Activated CD4-positive, CD25-positive, alpha-beta regulatory T cell (primary cell): ENCODE measurements at places on chromosomes 1 and 21.

GRCh38 chr1:28161751-28162150, 14.7 kb downstream of the PTAFR start:
- DNase-seq = no peak

- no peak for DNase-seq
These were observed 44.1 kb upstream of the ATP2B4 start for GRCh38 chr1:203582568-203582967.

GRCh38 chr1:99264201-99265021, at the start of gene PLPPR4:
PLPPR4 (plus strand) TSS chr1:99264492; CDS start chr1:99264594, 102 bp downstream.
- DNase-seq = no peak

GRCh38 chr1:53439337-53440207, 19.6 kb upstream of the DMRTB1 start:
- no peak for DNase-seq

DNA sequence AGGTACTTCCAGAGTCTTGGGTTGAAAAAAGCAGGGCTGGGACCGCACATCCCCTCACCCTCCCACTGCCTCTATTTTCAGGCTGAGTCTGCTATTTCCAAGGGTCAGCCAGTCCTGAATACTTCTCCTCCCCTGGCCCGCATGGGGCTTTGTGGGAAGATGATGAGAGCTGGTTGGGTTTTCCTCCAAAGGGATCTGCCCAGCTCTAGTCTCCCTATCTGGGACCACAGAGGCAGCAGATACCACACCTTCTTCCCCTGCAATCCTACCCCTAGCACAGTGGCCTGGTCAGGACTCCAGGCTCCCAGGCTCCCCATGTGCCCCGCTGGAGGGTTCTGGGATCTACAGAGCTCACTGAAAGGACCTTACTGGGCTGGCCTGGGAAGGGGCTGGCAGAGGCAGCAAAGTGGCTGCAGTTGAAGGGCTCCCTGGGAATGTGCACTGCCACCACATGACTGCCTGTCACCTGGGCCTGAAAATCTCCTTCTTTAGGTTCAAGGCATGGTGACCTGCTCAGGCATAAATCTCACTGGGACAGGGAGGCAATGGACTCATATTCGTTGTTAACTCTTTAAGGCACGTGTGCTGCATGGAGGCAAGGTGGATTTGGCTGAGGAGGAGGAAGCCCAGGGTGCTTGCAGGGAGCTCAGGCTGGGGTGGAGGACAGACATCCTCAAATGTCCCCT, 13.1 kb downstream of the CACNA1S start:
- DNase-seq = no peak

DNA sequence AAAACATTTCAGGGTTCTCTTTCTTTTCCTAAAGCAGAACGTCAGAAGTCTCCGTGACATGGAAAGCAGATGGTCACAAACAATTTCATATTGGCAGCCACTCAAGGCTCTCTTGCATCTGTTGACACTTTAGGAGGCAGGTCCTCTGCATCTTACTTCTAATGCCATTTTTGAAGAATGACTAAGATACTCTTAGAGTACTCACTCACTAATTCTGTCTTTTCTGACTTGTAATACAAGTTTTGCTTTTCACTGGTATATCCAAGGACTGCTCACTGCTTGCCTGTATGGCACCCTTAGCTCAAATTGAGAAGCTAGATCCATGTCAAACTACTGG, 68.3 kb downstream of the PRRX1 start:
- DNase-seq = no peak

- DNase-seq = no peak
These were observed 1317.0 kb downstream of the MRPL39 start for GRCh38 chr21:24290151-24290833.

DNA sequence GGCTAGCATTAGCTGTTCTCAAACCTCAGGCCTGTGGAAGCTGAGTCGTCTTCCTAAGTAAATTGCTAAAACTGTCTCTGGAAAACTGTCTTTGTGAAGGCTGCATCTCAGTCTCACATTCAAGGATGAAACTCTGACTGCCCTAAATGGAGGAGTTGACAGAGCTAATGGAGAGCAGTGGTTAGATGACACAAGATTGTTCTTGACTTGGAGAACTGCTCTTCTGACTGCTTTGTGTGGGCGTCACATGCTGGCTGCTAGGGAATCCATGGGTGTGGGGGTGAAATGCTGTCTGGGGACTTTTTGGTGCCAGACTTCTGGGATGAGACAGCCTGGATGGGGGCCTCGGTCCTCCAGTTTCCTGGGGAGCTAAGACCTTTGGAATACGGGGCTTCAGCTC, 24.5 kb upstream of the TSPAN2 start:
- DNase-seq = no peak

GRCh38 chr1:8903908-8904650, 25.6 kb upstream of the ENO1 start:
- DNase-seq = no peak

DNA sequence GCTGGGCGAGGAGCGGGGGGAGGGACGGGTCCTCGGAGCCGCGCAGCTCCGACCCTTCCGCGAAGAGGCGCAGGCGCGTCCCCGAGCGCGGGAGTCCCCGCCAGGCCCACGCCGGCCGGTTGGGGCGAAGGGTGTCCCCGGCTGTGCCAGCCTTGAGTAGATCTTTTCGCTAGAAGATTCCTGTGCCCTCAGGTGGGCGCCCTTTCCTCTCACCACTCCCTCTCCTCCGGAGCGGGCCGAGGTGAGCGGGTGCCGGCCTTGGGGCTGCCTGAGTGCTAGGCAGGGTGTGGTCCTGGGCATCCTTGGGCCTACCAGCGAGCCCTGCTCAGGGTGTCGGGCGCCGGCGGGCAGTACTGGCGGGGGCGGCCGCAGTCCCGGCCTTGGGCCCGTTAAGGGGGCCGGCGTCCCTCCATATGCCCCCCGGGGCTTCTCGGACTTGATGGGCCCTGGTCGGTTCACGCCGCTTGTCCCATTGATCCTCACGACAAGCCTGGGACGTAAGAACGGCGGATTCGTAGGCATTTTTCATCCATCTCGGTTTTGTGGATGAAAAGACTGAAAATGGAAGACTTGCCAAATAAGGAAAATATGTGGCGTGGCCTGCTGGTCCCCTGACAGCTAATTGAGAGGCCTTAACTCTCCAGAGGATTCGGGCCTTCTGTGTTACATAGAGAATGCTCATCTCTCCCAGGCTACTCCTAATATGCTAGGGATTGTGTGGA, 712 bp downstream of the DEGS1 start:
- DNase-seq = peak; percentile 42

DNA sequence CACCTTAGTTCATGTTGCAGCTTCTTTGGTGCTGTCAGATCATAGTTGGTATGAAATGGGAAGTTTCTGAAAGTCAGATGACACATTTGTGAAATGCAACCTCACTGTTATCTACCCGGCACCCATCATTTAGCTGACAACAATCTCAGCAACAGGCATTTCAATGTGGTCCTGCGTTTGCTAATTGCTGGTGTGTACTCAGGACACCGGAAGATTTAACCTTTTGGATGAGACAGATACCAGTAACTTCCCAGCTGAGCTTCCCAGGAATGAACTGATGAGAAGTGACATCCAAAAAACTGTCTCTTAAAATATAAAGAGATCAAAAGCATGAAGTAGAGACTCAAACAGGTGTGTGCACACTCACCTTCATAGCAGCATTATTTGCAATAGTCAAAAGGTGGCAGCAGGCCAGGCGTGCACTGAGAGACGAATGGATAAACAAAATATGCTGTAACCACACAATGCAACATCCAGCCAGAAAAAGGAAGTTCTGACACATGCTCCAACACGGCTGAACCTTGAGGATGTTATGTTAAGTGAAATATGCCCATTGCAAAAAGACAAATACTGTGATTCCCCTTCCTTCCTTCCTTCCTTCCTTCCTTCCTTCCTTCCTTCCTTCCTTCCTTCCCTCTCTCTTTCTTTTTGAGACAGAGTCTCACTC, 7.9 kb upstream of the CLDN14 start:
- no peak for DNase-seq

DNA sequence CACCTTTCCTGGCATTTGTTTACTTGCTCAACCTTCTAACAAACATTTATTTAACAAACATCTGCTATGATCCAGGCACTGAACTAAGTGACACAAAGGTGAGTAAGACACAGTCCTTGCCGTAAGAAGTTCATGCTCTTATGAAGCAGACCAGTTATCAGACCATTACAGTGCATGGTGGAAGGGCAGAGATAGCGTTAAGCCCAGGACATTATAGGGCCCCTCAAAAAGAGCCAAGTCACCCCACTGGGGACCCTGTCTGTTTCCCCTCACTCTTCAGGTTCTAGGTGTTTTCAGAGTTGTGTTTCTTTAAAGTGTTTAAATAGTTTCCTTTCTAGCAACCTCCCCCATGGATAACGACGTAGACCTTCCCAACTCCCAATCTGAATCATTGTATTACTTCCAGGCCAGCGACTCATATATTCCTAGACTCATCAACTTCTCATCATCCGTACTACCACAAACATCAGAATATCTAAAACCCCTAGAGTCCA, 39.3 kb downstream of the TCP10L start:
- no peak for DNase-seq

- DNase-seq = peak; percentile 35
These were observed 4.7 kb downstream of the MR1 start for GRCh38 chr1:181038399-181038873.

DNA sequence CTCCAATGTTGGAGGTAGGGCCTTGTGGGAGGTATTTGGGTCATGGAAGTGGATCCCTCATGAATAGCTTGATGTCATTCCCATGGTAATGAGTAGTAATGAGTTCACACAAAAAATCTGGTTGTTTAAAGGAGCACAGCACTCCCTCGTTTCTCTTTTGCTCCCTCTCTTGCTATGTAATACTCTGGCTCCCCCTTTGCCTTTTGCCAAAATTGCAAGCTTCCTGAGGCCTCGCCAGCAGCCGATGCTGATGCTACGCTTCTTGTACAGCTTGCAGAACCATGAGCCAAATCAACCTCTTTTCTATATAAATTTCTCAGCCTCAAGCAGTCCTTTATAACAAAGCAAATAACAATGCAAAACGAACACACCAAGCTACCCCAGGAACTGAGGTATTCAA, 80.9 kb downstream of the LHX9 start:
- no peak for DNase-seq

GRCh38 chr1:81672766-81673165, 128.0 kb upstream of the ADGRL2 start:
- no peak for DNase-seq

DNA sequence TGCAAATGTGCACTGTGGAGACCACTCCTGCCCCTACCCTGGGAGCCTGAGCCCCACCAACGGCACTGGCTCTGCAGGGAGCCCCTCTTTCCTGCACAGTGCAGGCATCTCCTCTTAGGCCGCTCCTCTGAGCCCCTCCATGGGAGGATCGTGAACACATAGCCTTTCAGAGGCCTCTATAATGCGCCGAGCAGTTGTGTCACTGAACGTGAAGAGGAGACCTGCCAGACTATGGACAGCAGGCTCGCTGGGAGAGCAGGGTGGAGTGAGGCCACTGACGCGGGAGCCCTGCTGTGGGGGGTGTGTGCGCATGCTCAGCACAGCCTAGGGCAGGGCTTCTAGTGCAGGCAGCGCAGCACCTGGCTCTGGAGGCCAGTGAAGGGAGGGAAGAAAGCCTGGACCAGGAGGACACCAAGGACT, 151.3 kb upstream of the COL6A1 start:
- DNase-seq = no peak

DNA sequence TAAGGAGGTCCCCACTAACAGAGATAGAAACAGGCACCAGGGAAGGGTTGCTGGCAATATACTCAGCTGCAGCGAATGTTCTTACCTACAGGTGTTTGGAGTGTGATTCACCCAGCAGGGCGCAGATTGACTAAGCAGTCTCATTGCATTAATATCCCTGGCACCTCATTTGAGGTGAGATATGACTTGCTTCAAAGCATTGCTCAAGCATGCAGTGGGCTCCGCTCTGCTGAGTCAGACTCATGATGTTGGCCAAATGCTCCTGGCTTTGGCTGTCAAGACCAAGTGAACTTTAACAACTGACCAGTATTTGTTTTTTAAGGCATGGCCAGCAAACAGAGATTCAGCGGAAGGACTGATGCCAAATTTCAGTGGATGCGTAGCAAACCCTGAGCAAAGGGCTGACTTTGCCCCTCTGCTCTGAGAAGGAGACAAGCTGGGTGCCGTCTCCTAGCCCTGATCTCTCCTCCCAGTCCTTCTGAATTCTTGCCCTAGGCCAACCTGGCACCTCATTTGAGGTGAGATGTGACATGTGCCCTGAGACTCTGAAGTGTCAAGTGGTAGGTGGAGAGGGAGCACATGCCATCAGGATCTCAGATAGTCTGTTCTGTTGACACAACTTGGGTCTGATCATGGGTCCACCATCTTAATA, 187.1 kb upstream of the COA6 start:
- no peak for DNase-seq

- DNase-seq = no peak
These were observed 10.6 kb upstream of the IKBKE start for GRCh38 chr1:206459703-206460102.

GRCh38 chr1:183272390-183272848, 86.4 kb downstream of the LAMC2 start:
- DNase-seq = no peak

- no peak for DNase-seq
These were observed 5.4 kb downstream of the MEX3A start for GRCh38 chr1:156076609-156077429.

- DNase-seq = no peak
These were observed 75.8 kb upstream of the MCOLN3 start for GRCh38 chr1:85124091-85124490.

- no peak for DNase-seq
These were observed 20.5 kb upstream of the BCL10 start for GRCh38 chr1:85296980-85297379.

DNA sequence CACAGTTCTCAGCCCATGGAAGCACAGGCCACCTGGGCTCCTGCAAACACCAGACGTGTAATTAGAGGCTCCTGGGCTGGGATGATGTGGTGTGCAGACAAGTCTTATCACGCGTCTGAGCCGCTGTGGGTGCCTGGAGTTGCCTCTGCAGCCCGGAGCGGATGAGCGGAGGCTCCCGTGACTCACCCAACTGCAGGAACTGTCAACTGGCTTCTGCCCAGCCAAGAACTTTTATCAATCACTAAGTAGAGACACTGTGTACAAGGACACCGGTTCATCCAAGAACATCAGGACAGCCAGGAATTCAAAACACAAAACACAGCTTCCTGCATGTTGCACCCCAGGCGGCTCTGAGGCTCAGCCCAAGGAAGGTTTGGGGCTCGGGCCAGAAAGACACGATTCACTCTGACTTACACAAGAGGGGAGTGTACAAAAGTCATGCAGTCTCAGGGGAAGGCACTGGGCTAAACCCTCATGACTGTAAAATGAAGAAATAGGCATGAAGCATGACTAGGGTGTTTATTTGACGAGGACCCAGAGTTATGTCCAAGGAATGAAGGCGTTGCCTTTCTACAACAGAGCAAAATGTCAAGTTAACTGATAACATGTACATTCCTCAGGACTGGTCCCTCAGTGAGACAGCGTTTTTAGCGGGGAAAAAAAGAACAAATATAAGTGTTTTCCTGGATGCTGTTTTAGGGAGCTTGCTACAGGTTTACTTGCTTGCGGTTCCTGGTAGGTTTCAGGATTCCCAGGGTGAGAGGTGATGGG, 21.1 kb downstream of the ERRFI1 start:
- DNase-seq = no peak

DNA sequence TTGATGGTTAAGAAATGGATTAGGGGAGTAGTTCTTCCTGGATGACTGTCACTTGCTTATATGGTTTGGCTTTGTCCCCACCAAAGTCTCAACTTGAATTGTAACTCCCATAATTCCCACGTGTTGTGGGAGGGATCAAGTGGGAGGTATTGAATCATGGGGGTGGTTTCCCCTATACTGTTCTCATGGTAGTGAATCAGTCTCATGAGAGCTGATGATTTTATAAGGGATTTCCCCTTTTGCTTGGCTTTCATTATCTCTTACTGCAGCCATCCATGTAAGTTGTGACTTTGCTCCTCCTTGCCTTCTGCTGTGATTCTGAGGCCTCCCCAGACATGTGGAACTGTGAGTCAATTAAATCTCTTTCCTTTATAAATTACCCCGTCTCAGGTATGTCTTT, 1621.1 kb downstream of the MRPL39 start:
- DNase-seq = no peak
